ENCODE measurements at places on chromosomes 11 and 22. TPM values are rescaled to one million over a fixed set of nuclear protein-coding genes. Genes with fewer than 3 reads are reported as not detected.

- DNase-seq, result no peak
- peak within 1 kb of the TSS; percentile 68 for H3K27ac ChIP-seq
- H3K27me3 ChIP-seq, result peaks cover 5% of the 10 kb centered on the region
- H3K4me1 ChIP-seq, result peaks cover 34% of the 10 kb centered on the region
Measured at GRCh38 chr11:61950035-61950547, at the start of gene BEST1. Gene BEST1 (plus strand): TSS chr11:61950351. CDS start chr11:61951807, 1,456 bp downstream.

The MS4A6A gene
- total RNA-seq, result not detected

DNA sequence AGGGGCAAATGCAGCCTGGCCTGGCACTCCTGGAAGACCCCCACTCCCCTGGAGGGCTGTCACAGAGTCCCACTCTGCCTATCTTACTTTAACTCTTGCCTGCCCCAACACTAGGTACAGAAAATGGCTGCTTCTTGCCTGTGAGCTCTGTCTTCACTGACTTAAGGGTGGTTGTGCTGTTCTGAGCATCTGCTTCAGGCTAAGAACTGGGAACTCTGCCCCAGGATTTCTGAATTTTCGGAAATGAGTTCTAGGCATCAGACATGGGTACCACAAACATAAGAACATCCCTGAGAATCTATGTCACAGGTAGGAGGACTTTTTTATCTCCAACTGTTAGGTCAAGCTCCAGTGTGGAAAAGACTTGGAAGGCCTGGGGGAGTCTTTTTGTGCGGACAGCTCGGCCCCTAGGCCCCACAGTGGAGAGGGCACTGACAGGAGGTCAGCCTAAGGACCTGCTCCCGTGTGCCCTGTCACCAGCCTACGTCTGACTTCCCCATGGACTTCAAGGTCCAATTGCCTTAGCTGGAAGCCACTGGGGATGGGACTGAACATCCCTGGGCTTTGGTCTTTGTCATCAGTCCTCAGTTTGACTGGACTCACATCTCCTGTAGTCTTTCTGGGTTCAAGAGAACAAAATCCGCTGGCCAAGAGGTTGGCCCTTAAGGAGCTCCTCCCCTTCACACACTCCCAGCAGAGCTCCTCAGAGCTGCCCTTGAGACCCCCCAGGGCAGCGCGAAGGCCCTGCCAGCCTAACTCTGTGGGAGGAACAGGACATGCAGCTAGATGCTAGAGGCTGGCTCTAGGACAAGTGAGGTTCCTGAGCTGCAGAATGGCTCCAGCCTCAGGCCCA lies 31.9 kb downstream of the PPP2R1B start:
- peak overlapping the region; percentile 100 for H3K27ac ChIP-seq
- H3K36me3 ChIP-seq, result no peaks in the 10 kb centered on the region
- peaks cover 9% of the 10 kb centered on the region for H3K27me3 ChIP-seq
- peaks cover 87% of the 10 kb centered on the region for H3K4me1 ChIP-seq

- H3K27me3 ChIP-seq, result no peaks in the 10 kb centered on the region
- H3K36me3 ChIP-seq, result no peaks in the 10 kb centered on the region
- peak; percentile 18 for DNase-seq
- H3K27ac ChIP-seq, result no peak overlapping the region
- peaks cover 41% of the 10 kb centered on the region for H3K4me1 ChIP-seq
Measured at GRCh38 chr22:28246397-28246796, 327.3 kb upstream of the PITPNB start.

DNA sequence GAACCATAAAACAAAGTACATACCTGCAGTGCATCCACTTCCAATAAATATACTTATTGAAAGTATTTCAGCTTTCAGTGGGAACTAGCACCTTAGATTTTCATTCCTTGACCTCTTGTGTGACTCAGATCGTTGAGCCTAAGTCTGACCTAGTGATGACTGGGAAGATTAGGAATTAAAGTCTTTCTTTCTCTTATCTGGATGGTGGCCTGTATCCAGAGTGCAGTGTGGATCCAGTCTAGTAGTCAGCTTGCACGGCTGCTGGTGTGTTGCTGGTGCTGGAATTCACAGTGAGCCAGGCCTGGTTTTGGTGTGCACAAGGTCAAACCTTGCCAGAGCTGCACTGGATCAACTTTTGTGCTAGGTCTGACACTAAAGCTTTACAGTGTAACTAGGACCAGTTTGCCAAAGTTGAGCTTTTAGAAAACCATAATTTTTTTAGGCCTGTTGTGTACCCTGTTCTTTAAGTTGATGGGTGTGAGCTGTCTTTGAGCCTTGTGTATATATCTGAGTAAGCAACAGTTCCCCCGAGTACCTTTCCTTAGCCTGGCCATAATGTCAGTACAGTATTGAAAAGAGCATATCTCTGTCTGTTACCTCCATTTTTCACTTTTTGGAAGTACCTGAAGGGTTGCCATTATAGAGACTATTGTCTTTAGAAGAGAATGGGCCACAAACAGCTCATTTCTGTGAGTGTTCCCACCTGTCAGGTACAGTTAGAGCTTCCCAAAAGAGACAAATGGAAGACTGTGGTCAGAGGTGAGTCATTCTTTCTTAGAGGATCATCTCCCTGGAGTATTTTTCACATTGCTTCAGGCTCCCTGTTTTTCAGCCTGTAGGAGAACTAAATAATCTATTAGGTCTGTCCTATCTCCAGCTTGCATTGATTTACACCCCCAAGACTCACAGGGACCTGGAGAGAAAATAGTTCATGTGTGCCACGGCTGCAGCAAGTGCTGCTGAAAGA lies 89.8 kb downstream of the ALX4 start:
- no peak overlapping the region for H3K27ac ChIP-seq
- H3K27me3 ChIP-seq, result no peaks in the 10 kb centered on the region
- peak; percentile 2 for DNase-seq
- H3K4me1 ChIP-seq, result peaks cover 56% of the 10 kb centered on the region
- no peaks in the 10 kb centered on the region for H3K36me3 ChIP-seq
- no peak overlapping the region for H3K4me3 ChIP-seq

Measured in HFFc6 (cell line).